ENCODE measurements at places on chromosomes 7 and 10.

DNA sequence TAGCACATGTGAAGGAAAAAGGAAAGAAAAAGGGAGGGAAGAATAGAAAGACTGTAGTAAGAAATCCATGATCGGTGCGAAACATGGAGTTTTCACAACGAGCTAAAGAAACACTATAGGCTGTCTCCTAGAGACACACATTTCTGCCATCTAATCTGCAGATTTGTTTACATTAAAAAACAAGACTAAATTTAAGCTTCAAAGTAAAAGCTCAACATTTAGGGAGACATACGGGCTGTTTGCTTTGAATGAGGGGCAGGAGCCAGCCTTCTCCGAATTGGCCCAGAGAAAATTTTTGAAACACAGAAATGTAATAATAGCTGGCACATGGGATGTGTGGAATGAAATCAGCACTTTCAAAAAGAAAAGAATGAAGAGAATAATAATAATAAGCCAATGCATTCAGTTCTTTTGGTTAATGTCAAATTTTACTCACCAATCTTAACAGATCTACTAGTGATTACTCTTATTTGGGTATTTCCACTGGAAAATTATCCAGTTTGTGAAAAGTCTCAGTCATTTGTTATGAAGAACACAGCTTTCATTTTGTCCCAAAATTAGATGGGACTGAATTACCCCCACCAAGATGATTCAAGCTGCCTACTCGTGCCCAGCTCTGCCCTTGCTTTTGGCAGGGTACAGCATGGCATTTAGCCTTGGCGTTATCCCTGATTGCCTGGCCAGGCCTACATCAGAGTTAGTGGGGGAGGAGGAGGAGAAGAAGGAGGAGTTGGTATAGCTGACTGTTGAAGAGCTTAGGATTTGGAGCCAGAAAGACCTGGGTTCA, 47.1 kb downstream of the MTURN start:
- no peak for DNase-seq

DNA sequence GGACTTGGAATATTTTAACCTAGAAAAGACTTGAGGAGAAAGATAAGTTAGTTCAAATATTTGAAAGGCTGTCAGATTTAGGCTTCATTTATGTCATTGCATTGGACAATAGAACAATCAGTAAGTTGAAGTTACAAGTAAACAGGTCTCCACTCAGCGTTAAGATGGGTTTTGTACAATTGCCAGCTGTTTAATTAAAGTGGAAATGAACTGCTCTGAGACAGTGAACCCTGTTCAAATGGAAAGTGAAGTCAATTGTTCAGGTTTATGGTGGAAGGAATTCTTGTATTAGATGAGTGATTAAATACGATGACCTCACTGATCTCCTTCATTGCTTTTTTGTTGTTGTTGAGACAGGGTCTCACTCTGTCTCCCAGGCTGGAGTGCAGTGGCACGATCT, 151.7 kb downstream of the PLXDC2 start:
- DNase-seq = no peak

GRCh38 chr10:6689036-6689435, 109.0 kb upstream of the PRKCQ start:
- no peak for DNase-seq

DNA sequence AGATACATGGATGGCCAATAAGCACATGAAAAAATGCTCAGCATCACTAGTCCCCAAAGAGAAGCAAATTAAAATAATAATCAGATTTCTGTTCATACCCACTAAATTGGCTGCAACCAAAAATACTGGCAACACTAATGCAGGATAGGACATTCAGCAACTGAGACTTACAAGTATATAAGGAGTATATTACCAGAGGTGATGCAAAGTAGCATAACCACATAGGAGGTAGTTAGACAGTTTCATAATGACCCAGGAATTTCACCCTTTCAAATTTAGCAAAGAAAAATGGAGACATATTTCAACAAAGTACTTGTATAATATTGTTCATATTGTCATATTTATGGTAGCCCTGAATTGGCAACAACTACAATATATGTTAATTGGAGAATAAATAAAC, 727.8 kb downstream of the GRID1 start:
- DNase-seq = no peak

DNA sequence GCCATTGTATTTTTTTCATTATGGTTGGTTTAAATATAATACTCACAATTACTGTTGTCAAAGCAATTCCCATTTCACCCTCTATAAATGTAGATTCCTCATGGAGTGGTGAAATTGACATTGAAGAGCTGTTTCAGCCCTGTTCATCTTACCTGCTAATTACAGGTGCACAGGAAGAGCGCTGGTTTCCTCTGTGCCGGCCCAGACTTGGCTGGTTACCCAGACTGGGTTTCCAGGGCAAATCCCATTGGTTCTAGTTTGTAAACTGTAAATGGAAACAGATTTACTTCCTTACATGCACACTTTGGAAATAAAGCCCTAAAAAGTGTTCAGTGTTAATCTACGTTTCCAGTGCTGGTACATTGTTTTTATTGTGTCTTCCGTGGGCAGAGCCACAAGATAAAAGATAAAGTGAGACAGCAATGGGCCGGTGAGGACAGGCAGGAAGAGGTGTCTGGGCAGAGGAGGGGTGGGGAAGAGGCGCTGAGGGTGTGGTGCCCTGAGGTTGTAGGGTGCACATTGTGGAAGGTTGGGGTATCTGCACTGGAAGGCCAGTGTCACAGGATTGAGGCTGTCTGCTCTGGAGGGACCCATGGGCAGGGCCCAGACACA, 71.6 kb upstream of the ZPBP start:
- no peak for DNase-seq

GRCh38 chr7:24812305-24812945, 55.2 kb upstream of the GSDME start:
- no peak for DNase-seq

- no peak for DNase-seq
Observed at GRCh38 chr10:113982769-113983168, 60.9 kb upstream of the ADRB1 start.

GRCh38 chr10:24502006-24502405, 221.7 kb downstream of the ARHGAP21 start:
- no peak for DNase-seq

GRCh38 chr7:115116773-115117715, 195.2 kb downstream of the MDFIC start:
- DNase-seq = no peak

DNA sequence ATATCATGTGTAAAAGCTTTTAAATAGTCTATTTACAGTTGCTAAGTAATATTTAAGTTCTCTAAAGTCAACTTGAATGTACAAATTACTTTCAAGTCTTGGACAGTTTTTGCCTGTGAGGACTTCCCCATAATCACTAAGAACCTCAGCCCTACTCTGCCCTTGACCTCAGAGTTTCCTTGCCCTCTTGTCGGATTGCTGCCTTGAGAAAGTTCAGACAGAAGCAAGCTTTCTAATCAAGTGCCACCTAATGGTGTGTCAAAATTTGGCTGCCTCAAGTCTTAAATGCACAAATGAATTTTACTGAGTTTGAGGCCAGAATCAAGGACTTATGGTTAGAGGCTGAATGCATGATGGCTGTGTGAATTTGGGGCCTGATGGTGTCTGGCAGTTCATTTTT, 88.3 kb upstream of the KAT6B start:
- no peak for DNase-seq

DNA sequence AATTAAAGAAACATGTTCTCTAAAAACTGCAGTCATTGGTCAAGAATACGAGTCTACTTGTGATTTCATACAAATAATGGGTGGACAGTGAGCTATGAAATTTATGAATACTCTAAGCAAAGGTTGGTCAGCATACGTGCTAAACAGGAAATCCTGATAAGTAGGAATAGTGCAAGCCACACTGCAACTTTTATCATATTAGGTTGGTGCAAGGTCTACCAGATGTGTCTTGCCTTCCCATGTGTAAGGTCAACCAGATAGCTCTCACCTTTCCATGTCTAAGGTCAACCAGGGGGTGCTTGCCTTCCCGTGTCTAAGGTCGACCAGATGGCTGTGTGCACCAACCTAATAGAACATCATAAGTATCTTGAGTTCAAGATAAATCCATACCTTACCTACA, 2.0 kb upstream of the ITGB1 start:
- DNase-seq = no peak

DNA sequence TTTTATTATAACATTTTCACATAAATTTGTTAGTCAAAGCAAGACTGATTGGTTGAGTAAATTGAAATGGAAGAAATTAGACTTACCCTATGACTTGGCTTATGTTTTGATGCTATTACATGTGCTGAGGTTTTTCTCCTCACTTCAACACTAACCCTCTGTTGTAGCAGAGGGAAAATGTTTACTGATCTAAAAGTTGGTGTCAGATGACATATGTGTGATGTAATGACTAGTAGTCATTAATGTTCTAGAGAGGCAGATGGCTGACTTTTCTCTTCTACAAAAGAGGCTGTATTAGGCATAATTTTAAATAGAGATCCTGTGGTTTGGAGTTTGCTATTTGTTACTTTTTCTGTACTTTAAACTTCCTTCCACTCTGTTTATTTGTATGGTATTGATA, 266.0 kb downstream of the BBS9 start:
- DNase-seq = no peak

DNA sequence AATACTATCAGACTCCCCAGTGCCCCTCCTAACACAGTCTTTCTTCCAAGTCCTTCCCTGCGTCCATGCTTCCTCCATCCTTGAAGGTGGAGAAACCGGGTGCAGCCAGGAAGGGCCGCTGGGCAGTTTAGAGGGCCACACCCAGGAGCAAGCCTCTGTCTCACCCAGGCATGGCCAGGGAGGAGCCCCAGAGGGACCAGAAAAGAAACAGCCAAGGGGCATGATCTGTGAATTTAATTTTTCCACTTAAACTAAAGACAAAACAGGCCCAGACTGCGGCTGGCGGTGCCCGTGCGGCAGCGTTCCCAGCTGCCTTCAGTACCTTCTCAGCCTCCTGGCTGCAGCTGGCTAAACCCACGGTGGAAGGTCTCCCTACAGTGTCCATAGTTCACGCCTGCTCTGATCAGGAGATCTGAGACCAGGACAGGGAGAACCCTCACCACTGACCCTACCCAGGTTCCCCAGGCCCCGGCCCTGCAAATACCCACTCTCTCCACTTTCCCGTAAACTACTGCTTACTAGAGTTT, 12.9 kb downstream of the UNCX start:
- DNase-seq = no peak

DNA sequence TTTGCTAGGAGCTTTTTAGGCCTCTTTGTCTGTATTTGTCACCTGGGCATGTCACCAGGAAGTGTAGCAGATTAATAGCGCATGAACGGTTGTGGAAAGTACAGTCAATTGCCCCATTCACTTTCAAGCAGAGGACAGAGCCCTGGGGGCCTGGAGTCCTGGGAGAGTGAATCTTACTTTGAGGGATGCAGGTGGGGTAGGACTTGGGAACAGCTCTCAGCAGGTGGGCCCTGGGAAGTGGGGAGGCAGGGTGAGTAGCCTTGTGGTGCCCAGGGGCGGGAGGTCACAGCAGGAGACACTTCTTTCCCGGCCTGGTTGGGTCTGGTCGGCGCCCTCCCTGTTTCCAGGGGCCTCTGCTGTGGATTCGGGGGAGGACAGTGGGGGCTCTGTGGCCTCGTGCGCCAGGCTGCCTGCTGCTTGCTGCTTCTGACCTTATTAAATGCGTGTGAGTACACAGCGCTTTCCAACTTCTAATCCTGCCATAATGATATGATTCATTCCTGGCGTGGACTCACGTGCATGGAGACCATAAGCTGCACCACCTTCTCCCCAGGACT, 51.6 kb upstream of the AQP1 start:
- no peak for DNase-seq

- DNase-seq = no peak
Observed at GRCh38 chr7:106615808-106616707, 44.9 kb downstream of the CCDC71L start.

DNA sequence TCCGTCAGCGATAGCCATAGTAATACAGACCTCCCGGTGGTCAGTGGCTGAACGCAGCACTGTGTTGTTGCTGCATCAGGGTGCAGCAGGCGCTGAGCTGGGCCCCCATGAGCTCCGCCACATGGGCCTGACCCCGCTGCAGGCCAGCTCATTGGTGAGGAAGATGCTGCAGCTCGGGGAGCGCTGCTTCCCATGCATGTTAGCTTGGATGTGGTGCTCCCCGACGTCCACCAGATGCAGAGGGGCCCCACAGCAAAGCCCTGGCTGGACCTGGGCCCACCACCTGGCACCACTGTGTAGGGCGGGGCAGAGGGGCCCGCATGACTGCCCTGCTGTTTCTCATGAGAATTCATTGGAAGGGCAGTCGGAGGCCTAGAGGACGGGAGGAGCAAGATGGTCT, 50.8 kb downstream of the WDR37 start:
- DNase-seq = no peak

GRCh38 chr7:15832996-15833395, 146.5 kb upstream of the MEOX2 start:
- no peak for DNase-seq

GRCh38 chr10:2619472-2619871, 447.9 kb upstream of the PFKP start:
- no peak for DNase-seq

DNA sequence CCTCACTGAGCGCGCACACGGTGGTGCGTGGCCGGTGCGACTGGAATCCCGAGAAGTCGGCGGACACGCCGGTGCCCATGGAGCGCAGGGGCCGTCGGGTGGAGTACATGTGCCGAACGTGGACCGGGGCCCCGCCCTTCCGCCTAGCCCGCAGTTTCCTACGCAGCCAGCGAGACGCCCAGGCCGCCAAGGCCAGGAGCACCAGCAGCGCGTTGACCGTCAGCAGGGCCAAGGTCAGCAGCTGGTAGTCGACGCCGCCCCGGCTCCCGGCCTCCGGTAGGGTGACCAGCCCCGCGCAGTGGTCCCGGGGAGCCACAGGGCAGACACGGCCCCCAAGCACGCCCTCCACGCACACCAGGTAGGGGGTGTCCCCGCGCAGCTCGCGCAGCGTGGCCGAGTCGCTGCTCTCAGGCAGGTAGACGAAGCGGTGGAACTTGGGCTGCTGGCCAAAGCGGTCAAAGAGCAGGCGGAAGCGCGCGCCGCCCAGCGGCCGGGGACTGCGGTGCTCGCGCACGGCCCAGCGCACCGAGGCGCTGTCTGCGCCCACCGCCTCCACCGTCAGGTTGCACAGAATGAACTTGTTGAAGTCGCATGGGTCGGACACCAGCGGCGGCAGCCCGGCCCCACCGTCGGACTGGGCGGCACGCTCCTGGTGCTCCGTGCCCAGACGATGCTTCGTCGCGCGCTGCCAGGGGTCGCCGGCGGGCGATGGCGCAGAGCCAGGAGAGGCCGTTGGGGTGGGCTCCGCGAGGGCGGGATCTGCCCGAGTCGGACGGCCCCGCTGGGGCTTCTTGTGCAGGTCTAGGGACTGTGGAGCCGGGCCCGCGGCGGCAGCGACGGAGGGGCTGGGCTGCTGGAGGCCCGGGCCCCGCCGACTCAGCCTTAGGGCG, 2.2 kb downstream of the TRIL start:
- no peak for DNase-seq

GRCh38 chr10:34713875-34714274, 101.2 kb downstream of the PARD3 start:
- no peak for DNase-seq

GRCh38 chr7:98084631-98085030, 22.0 kb upstream of the LMTK2 start:
- no peak for DNase-seq

DNA sequence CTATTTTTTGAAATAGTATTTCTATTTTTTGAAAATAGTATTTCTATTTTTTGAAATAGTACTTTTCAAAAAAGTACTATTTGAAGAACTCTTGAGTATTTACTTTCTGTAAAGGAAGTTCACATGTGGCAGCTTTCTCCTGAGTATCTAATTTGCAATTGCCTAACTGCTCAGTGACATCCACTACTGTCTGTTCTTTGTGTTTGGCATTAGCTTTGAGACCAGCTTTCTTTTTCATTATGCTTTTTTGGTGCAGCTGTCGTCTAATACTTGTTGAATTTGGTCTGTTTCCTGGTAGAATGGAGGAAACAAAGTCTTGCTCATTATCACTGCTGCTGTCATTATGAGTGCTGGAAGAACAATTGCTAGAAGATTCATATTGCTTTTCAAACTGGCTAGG, 99.1 kb downstream of the BMPR1A start:
- no peak for DNase-seq

Measured in stimulated activated CD8-positive, alpha-beta memory T cell treated with anti-CD3 and anti-CD28 coated beads, Interleukin-2, amount 100 ng/mL, for 1 hour (primary cell).